Right kidney (tissue), 9 donors: ENCODE measurements at places on chromosomes 4 and X.

- DNase-seq = no peak
These were observed 30.1 kb upstream of the HGFAC start for GRCh38 chr4:3411676-3412075.

- no peak for DNase-seq
These were observed 72.6 kb downstream of the GC start for GRCh38 chr4:71711044-71711984.

DNA sequence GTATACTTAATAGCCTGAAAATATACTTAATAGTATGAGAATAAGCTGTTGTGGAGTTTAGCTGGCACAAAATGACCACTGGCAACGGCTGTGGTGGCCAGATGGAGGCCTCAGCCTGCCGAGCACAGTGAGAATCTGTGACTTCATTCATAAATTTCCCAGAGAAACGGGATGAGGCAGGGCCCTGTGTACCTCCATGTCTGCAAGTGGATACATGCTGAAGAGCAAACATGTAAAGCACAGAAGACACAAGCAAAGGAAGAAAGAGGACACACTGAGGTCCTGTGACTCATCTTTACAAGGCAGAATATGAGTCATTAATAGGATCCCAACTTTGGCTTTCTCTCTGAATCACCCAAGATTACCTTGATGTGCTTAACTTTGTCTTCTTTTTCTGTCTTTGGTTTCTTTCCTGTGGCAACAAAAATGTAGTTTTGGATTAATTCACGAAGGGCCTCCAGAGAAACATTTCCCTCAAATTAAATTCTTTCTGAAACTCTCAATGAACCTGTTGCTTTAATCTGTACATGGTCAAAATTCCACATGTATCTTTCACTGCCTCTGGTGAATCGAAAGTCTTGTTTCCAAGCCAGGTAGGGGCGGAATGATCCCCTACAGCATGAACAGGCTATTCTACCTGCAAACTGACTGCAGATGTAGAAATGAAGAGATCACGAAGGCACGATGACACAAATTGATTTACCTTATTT, 56.4 kb downstream of the IRF2 start:
- no peak for DNase-seq

DNA sequence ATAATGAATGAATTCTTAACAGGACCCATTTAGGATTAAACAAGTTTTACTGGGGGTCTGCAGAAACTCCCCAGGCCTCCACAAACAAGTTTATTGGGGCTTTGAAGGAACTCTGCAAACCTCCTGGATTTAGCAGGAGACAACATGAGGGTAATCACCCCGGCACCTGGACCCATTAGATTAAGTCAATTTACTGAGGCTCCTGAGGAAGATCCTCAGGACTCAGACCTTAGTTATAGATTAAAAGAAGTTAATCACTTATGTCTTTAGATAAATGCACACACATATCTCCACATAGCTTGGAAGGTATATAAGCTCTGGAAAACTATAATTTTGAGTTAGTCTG, 29.4 kb downstream of the XG start:
- DNase-seq = no peak

DNA sequence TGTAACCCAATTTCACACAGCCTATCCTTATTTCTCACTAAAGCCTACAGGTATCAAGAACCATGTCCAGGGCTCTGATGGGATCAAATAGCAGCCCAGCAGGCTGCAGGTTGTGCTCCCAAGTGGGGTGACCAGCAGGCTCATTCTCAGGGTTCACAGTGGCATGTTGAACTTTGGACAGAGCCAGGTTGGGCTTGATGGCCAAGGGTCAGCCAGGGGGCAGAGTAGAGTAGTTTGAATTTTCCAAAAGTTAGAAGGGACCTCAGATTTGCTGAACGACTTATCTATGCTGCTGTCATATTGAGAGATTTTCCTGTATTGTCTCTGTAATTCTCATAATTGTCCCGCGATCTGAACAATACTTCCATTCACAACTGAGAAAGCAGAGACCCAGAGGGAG, 310.8 kb upstream of the BOD1L1 start:
- no peak for DNase-seq

- no peak for DNase-seq
These were observed 979.3 kb downstream of the GLUD2 start for GRCh38 chrX:122026665-122027064.
